ENCODE measurements at places on chromosomes 2 and 18.

DNA sequence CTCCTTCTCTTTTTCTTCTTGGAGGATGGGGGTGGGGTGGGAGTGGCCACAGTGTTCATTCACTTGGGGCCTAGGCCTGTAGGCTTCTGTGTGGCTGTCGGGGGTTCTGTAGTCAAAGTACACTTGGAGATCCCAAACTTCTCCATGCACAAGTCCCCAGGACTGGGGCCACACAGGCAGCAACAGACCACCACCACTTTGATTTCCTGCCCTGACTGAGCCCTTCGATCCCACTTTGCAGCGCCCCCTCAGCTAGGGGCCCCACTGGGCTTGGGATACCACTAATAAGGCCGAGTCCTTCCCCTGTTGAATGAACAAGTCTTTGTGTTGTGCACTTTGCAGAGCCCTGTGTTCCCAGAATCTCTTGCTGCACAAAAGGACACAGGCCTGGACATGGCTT lies 5.5 kb upstream of the TEX51 start:
- no peak for DNase-seq

DNA sequence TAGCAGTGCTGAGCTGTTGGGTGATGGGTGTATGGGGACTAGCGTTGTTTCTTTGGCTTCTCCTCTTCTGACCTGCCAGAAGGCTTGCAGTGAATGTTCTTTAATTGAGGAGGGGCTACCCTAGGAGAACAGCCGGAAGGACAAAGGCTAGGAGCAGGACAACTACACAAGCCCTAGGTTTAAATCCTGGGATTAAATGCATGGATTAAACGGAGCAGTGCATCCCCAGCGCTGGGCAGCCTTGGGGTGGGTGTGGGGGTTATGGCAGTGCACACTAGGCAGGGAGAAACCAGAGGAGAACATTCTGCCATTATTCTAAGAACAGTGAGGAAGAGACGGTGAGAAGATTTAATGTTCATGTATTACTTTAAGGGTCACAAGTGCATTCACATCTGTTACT lies 86.4 kb upstream of the MCFD2 start:
- no peak for DNase-seq

DNA sequence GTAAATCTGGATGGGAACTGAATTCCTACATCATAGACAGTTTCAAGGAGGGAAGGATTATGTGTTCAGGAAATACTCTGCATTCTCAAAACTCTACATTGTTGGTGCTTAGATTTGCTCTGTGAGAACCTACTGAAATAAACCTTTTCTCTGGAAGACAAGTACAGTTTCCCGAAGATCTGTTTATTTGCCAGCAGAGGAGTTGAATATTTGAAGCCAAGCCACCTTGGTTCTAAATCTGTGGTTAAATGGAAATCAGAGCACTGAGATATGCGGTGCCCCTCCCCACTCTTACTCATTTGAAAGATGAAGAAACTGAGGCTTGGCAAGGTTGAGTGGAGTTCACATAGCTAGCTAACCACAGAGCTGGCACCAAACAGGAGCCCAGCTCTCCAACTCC lies 146.3 kb upstream of the CTAGE1 start:
- no peak for DNase-seq

DNA sequence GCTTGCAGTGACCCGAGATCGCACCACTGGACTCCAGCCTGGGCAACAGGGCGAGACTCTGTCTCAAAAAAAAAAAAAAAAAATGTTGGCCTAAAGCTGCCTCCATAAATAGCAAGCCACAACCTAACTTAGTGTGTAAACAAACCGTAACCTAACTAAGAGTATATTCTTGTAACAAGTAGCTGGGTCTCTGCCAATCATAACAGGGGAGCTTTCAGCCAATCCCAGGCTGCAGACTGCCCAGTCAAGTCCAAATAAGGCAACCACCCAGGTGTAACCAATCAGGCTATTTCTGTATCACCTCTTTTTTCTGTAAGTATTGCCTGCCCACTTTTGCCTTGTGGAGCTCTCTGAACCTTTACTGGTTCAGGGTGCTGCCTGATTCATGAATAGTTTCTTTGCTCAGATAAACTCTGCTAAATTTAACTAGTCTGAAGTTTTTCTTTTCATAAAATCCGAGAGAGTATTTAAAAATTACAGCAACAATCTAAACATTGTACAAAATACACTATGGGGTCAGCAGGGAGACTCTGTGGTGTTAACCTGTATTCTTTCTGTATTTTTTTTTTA lies 4.5 kb downstream of the PSTPIP2 start:
- no peak for DNase-seq

DNA sequence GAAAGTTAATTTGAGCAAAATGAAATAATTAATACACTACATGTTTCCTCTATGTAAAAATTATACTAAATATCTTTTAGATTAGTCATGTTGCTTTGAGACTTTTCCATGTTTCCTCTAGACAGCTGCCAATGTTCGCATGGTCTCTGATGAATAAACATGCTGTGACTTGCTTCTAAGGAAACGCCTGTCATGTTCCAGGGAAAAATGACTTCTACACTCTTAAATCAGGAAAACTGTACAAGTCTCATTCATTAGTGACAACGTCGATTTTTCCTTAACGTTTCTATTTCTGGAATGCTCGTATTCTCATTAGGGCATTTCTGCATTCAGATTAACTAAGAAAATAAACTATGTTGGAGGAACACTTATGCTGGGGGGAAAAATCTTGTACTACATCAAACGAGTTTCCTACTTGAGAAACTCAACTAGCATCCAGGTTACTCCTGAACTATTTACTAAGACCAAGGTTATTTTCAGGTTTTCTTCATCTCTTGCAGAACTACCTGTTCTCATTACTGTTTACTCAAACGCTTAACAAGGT lies 1.6 kb downstream of the COBLL1 start:
- no peak for DNase-seq

DNA sequence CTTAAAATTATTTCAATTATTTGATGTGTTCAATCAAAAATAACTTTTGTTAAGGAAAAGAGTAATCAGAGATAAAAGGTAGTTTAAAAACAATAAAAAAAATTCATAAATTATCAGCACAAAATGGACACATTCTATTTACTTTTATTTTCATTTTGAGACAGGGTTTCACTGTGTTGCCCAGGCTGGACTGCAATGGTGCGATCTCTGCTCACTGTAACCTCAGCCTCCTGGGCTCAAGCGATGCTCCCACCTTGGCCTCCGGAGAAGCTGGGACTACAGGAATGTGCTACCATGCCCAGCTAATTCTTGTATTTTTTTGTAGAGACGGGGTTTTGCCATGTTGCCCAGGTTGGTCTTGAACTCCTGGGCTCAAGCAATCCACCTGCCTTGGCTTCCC lies 47.1 kb downstream of the LPIN2 start:
- no peak for DNase-seq

- no peak for DNase-seq
Observed at GRCh38 chr2:68379184-68379708, 14.2 kb downstream of the PLEK start.

DNA sequence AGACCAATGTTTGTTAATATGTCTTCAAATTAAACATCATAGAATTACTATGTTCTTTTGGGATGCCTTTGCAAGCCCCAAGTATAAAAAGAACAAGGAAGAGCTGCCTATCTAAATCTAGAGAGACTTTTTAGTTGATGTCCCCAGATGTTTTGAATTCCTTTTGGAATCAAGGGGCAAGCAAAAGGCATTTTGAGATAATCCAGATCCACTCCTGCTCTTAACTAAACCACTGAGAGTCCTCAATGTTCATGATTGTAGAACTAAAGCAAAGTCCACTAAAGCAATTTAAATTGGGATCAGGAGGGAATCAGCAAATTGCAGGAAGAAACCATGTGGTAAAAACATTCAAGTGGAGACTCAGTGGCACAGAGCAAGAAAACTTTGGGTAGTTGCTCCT lies 558.5 kb upstream of the VRK2 start:
- DNase-seq = no peak

DNA sequence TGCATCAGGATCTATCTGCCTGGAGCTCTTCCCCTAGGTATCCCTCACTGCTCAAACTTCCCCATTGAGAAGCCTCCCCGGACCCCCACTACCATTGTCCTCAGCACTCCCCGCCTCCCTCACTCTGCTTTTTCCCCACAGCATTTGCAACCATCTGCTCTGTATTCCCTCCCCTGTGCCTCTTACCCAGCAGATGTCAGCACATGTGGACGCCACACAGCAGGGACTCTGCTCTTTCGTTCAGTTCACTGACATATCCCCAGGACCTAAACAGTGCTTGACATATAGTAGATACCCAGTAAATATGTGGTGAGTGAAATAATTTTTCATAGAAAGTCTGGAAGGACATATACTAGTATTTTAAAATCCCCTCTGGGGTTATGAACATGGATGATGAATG lies 101.1 kb downstream of the TMEM247 start:
- DNase-seq = no peak

DNA sequence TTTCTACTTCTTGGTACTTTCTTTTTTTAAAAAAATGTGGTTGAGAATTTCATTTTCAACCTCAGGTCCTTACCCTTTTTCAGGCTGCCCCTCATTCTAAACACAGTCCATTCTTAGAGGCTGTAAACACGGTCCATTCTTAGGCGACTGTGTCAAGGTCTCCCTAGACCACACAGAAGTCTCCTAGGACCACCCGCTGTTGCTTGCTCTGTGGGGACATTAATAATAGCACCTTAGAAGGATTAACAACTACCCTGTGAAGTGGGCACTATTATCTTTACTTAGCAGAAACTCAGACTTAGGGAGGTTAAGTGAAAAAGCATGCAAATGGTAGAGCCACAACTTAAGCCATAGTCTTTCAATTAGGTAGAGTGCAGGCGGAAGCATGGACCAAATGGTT lies 91.7 kb downstream of the RBMS1 start:
- no peak for DNase-seq

Data from CD4-positive, alpha-beta T cell treated with Interleukin-6 at 100 ng/mL for 8 hours (primary cell).